ENCODE measurements at places on chromosomes 4 and X.

DNA sequence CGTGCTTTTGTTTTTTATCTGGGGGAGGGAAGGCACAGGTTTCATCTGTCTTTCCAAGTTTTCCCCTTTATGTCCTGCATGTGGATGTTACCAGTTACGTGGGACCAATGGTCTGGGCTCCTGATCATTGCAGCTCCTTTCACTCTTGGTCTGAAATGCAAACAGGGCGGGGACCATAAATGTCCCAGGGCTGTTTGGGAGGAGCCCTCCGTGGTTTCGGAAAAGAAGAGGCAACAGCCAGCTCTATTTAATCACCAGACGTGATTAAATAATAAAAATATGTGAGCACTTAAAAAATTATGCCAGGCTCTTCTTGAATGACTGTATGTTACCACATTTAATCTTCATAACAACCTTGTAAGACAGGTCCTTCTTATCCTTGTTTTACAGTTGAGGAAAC is 30.8 kb upstream of the C1GALT1C1 start:
- no peak for DNase-seq

GRCh38 chrX:30513284-30513683 is 64.3 kb downstream of the TASL start:
- no peak for DNase-seq

GRCh38 chr4:137700072-137700471 is 167.8 kb upstream of the PCDH18 start:
- DNase-seq = no peak

- no peak for DNase-seq
Measured at GRCh38 chrX:124592744-124593143, 246.4 kb downstream of the SH2D1A start.

- DNase-seq = peak; percentile 38
Measured at GRCh38 chr4:77699731-77700210, 94.2 kb downstream of the CXCL13 start.

GRCh38 chr4:147368948-147369347 is 111.9 kb upstream of the EDNRA start:
- DNase-seq = no peak

GRCh38 chrX:10246297-10246696 is 89.5 kb downstream of the CLCN4 start:
- no peak for DNase-seq

DNA sequence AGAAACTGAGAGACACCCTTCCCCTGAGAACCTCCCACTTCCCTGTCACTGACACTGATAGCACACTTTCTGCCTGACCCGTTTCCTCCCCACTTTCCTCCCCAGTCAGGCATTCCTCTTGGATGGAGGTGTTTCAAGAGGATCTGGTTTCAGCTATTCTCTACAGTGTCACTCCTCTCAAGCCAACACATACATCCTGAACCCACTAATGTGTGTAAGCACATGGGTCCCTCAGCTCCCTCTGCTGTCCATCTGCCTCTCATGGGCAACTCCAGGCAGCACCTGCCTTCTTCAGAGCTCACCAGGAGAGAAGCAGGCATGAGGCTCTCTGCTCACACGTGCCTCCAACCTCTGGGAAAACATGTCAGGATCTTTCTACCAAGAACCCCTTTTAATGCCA is 207.6 kb downstream of the NAF1 start:
- no peak for DNase-seq

GRCh38 chrX:103918050-103918449 is 44.4 kb upstream of the TMSB15B start:
- DNase-seq = peak; percentile 3

GRCh38 chrX:86348669-86349068 is 200.4 kb downstream of the DACH2 start:
- DNase-seq = no peak

DNA sequence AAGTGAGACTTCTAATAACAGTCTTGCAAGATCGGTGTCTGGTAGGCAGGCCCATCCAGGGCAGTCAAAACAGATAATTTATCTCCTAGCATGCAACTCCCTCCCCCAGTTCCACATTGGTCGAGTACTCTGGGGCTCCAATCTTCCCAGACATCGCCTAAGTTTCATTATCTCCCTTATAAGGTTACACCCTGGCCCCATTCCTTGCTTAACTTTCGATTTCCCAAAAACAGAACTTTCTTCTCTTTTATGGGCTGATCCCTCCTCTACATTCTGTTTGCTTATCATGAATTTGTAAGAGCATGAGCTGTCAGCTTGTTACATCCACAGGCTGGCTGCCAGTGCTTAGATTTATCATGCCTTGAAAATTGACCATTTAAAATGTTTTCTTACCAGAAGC is 471.3 kb downstream of the TECRL start:
- no peak for DNase-seq

DNA sequence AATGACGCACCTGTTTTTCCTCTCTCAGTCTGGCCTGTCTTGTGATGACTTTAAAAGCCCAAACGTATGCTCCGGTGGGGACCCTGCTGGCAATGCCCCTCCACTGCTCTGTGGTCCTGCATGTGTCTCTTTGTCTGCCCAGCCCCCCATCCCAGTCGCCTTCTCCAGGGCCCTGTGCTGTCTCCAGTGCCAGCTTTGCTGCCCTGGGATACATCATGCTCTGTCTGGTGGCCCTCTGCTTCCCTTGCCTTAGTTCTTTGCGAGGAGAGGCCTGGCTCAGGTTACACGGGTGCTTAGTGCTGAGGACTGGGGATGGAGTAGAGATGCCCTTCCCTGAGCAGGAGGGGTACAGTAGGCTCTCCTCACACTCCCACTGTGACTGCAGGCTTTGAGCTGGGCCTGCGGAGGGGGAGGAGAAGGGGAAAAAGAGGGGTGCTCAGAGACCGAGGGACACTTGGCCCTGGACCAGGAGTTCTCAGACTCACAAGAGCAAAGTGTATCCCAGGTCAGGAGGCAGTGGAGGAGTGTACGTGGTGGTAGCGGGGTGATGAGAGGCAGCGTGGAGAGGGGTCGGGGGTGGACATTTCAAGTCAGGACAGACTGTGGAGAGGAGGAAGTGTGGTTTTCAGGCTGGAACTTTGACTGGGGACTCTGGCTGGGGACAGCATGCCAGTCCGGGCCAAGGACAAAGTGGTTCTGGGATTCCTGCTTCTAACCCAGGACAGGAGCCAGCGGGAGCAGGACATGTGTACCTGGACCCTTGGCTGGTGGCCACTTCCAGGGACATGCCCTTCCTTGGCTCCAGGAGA is 2.8 kb downstream of the APLN start:
- DNase-seq = no peak

GRCh38 chrX:17567187-17567586 is 170.1 kb upstream of the SCML1 start:
- DNase-seq = no peak

DNA sequence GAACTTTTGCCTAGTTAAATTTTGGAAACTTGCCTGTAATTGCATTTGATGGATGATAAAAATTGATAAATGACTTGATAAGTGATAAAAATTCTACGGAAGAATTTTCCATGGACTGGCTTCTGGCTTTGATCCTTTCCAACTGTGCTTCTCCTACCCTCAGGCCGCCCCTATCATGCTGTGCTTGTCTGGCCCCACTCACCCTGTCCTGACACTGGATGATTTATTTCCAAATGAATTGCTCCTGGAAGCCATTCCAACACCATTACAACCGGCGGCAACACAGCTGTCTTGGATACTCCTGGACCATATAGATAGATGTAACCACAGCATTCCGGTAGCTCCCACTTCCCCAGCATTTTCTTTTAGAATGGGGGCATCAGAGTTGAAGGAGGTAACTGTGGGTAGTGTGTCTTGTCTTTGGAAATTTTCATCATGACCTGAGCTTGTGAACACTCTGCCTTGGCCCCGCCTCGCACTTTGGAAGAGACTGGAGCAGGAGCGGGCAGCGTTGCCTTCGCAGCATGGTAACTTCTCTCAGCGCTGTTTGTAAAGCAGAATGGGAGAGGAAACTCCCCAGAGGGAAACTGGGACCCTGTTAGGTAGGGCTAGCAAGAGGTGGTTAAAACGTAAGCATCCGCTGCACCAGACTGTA is 77.4 kb downstream of the TBL1X start:
- no peak for DNase-seq

DNA sequence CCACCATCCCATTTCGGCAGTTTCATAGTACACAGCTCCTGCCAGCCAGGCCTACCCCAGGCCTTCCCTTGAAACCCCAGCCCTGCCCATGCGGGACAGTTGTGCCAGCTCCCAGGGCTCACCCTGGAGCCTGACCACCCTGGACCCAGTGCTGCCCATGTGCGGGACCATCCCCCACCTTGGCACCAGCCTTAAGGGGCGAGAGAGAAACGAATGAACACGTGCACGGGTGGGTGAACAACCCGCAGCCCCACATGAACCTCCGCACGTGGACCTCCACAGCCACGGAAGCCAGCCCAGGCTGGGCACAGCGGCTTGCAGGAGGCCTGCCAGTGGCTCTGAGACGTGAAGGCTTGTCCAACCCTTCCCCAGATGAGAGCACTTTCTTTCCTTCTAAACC is 76.0 kb upstream of the MXD4 start:
- no peak for DNase-seq

DNA sequence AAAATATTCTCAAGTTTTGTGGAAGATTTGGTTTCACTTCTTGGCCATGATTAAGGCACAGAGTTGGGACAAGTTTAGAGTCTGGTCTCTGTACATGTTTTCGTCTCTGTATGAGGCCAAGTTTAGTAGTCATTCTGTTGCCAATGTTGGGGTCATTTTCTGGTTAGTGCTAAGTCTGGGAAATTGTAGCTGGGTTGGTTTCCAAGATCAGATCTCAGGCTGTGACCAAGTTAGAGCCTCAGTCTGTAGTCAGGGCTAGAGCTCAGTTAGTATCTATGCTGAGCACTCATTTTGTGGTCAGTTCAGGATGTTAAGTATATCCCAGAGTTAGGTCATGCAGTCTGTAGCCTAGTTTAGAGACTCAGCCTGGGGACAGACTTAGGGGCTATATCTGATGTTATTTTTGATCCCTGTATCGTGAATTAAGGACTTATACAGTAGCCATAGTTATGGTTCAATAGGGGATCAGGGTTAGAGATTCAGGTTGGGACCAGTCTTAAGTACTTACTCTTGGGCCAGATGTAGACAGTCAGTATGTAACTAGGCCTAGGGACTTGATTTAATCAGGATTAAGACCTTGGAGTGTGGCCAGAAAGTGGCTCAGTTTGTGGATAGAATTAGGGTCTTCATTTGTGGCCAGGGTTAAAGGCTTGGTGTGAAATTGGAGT is 6.6 kb upstream of the ENOX2 start:
- no peak for DNase-seq

DNA sequence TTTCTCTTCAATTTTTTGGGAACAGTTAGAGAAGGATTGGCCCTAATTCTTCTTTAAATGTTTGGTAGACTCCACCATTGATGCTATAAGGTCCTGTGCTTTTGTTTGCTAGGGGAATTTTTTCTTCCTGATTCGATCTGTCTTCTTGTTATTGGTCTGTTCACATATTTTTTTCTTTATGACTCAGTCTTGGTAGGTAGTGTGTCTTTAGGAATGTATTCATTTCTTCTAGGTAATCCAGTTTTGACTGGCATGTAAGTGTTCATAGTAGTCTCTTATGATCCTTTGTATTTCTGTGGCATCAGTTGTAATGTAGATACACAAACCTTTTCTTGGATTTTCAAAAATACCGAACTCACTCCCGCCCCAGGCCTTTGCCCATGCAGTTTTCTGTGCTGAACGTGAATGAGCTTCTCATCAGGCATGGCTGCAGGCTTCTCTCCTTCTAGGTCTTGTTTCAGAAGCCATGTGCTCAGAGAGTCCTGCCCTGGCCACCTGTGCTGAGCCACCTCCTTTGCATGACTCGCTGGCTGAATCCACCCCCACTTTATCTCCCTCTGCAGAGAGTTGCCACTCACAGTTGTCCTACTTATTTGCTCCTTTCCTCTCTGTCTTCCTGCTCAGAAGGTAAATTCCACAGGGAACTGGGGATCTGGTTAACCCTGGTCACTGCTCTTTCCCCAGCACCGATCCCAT is 67.0 kb downstream of the STK32B start:
- no peak for DNase-seq

- no peak for DNase-seq
Measured at GRCh38 chrX:17425136-17425535, 50.1 kb downstream of the NHS start.

DNA sequence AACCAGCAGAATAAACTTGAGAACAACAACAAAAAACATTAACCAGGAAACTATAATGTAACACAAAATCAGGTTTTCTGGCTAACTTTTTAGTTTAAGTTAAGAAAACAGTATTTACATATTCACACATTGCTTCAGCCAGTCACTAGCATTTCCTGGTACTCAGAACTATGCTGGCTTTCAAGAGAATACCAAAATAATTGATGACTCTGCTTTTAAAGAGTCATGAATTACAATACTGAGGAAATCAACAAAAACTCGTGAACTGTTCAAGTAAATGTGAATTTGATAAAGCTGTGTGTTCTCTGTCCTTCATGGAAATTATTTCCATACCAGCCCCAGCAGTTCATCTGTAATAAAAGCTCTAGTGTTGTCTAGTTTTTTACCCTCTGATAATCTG is 27.4 kb downstream of the PRSS12 start:
- DNase-seq = no peak

DNA sequence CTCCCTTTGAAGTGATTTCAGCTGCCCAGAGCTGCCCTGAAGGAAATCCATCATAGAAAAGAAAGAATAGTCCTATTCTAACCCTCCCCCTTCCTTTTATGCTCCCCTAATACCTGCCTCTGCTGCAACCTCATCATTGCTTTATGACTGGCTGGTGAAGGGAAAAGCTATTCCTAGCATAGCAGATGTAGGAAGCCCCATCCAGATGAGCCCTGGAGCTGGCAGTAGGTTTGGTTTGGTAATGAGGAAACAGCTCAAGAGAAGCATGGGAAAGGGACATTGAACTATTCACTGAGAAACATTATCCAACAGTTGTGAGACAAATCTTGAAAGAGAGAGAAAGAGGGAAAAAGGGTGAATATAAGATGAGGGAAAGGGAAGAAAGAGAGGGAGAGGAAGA is 29.2 kb downstream of the ARSJ start:
- DNase-seq = no peak

GRCh38 chr4:123701131-123701575 is 304.6 kb downstream of the SPRY1 start:
- no peak for DNase-seq

- DNase-seq = no peak
Measured at GRCh38 chr4:69848028-69848427, 11.9 kb downstream of the SULT1E1 start.

DNA sequence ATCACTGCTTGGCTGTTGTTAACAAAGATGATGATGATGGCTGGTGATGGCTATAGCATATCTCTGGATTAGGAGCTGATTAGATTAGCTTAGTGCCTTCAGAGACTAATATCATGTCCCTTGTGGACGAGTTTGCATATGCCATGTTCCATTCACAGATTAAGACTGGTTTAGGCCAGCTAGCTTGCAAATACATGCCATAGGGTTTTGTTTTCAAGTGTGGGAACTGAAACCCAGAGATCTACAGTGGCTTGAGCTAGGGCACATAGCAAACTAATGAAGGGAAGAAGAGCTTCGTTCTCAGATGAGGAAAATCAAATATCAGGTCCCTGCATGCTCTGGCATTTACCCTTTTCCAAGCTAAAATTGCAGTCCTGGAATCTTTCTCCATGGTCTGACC is 492.3 kb downstream of the MAGEE1 start:
- no peak for DNase-seq

Measured in GM04503 (cell line).